ENCODE measurements at places on chromosomes 5 and 9. TPM values are rescaled to one million over a fixed set of nuclear protein-coding genes. Genes with fewer than 3 reads are reported as not detected.

The ECPAS gene
- 41.0 TPM for total RNA-seq

The AK8 gene
- 1.3 TPM for total RNA-seq

The CDH6 gene
- 0.09 TPM for total RNA-seq

The CBY3 gene
- not detected for total RNA-seq

The PCDHB16 gene
- total RNA-seq, result 0.08 TPM

The RHOBTB3 gene
- total RNA-seq, result 8.6 TPM

The C1QTNF2 gene
- 0.10 TPM for total RNA-seq

The AIF1L gene
- total RNA-seq, result 1.7 TPM

The SOWAHA gene
- total RNA-seq, result 0.10 TPM

The ZNF169 gene
- 1.9 TPM for total RNA-seq

The IL4 gene
- not detected for total RNA-seq

The C9orf50 gene
- not detected for total RNA-seq

The FCN2 gene
- not detected for total RNA-seq

The QRFP gene
- not detected for total RNA-seq

The CDKN2A gene
- total RNA-seq, result not detected

The LCNL1 gene
- 0.13 TPM for total RNA-seq

The PDCD1LG2 gene
- 0.30 TPM for total RNA-seq

The SPATA6L gene
- 2.8 TPM for total RNA-seq

The TSSK1B gene
- not detected for total RNA-seq

The CDC25C gene
- 9.4 TPM for total RNA-seq

The GRXCR2 gene
- total RNA-seq, result not detected

The MEIKIN gene
- total RNA-seq, result not detected

The HTR4 gene
- not detected for total RNA-seq

The ELAVL2 gene
- total RNA-seq, result 0.05 TPM

The EIF4E1B gene
- not detected for total RNA-seq

The PLPP7 gene
- total RNA-seq, result not detected

The GAPT gene
- not detected for total RNA-seq

The NOP16 gene
- total RNA-seq, result 122 TPM

The CFAP90 gene
- 0.70 TPM for total RNA-seq

The INSL6 gene
- total RNA-seq, result not detected

The MLANA gene
- total RNA-seq, result not detected

The CDC14B gene
- 13.7 TPM for total RNA-seq

The DMRT3 gene
- total RNA-seq, result not detected

The PLCXD3 gene
- total RNA-seq, result 0.07 TPM

The PCDHB9 gene
- total RNA-seq, result not detected

The CCL27 gene
- total RNA-seq, result not detected

The MRPS30 gene
- total RNA-seq, result 36.8 TPM

The CYLC2 gene
- not detected for total RNA-seq

The STPG3 gene
- total RNA-seq, result not detected

The CAMK2A gene
- total RNA-seq, result 0.71 TPM

The GADD45G gene
- 0.21 TPM for total RNA-seq

The C7 gene
- total RNA-seq, result not detected

The PCDHGA11 gene
- total RNA-seq, result not detected

The MOB3B gene
- 14.4 TPM for total RNA-seq

The ZFP2 gene
- 0.06 TPM for total RNA-seq

The KCNN2 gene
- 0.07 TPM for total RNA-seq

The GLRA1 gene
- total RNA-seq, result not detected

The EFNA5 gene
- 20.5 TPM for total RNA-seq

The WDR38 gene
- total RNA-seq, result 0.13 TPM

The PLAC8L1 gene
- 0.31 TPM for total RNA-seq
